Umbilical cord (tissue), 2 donors: ENCODE measurements at places on chromosomes 2 and 18. TPM values are rescaled to one million over a fixed set of nuclear protein-coding genes. Genes with fewer than 3 reads are reported as not detected.

- DNase-seq = no peak
Measured at GRCh38 chr2:133986881-133987795, 266.7 kb upstream of the MGAT5 start.

DNA sequence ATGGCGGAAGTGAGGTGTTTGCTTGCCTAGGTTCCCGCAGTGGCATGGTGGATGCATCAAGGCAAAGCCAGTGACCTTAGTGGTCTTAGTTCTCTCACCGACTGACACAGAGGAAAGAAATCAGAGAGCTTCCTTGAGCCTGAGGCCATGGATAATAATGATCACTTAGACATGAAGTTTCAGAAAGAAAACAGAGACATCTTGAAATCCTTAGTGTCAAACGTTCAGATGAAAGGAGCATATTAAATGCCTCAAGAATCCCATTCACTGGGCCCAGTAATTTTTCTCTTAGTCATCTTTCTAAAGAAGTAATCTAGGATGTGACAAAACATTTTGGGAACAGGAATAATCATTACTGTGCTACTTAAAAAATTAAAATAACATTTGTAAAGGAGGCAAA is 35.2 kb downstream of the COPS8 start:
- DNase-seq = peak; percentile 67

DNA sequence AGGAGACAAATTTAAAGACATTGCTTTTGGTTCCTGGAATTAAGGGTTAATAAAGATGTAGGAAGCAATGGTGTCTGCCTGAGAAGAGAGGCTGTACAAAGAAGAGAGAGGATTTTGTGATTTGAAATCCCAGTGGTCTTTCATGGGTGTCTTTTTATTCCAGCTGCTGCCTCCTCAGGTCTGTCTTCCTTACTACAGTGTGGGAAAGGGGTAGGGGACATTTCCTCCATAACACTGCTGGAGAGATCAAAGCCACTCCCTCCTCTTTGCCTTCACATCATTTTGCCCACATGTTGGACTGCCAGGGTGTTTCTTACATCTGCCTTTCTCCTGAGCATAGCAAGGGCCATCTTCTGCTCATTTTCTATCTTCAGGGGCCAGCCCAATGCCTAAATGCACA is 348.5 kb downstream of the EN1 start:
- no peak for DNase-seq

- no peak for DNase-seq
Measured at GRCh38 chr18:56662063-56662408, 10.9 kb downstream of the WDR7 start.

GRCh38 chr2:71798266-71799012 is 345.1 kb downstream of the DYSF start:
- DNase-seq = no peak

LAPTM4A gene
- 175 TPM for total RNA-seq

HSBP1L1 gene
- 9.4 TPM for total RNA-seq

ALPG gene
- not detected for total RNA-seq
